ENCODE measurements at places on chromosomes 5 and 9.

GRCh38 chr5:144108131-144108530 is 62.3 kb downstream of the YIPF5 start:
- no peak for DNase-seq

GRCh38 chr5:112116371-112116770 is 302.7 kb downstream of the EPB41L4A start:
- no peak for DNase-seq

DNA sequence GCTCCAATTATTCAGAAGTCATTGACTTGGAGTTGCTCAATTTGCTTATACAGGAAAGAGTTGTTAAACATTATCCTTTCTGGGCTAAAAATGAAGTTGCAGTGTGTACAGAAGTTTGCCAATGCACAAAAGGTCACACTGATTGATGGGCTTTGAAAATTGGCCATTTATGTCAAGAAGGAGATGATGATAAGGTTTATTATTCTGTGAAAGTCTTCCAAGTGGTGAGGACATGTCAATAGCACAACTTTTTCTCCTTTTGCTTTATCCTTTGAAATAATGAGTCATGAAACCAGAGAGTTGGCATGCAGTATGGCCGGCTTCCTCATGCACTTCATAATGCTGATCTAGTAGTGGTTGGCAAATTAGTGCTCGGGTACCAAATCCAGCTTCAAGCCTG is 848.5 kb upstream of the WWC1 start:
- DNase-seq = no peak

- DNase-seq = no peak
Measured at GRCh38 chr5:64077589-64077988, 88.1 kb upstream of the RNF180 start.

DNA sequence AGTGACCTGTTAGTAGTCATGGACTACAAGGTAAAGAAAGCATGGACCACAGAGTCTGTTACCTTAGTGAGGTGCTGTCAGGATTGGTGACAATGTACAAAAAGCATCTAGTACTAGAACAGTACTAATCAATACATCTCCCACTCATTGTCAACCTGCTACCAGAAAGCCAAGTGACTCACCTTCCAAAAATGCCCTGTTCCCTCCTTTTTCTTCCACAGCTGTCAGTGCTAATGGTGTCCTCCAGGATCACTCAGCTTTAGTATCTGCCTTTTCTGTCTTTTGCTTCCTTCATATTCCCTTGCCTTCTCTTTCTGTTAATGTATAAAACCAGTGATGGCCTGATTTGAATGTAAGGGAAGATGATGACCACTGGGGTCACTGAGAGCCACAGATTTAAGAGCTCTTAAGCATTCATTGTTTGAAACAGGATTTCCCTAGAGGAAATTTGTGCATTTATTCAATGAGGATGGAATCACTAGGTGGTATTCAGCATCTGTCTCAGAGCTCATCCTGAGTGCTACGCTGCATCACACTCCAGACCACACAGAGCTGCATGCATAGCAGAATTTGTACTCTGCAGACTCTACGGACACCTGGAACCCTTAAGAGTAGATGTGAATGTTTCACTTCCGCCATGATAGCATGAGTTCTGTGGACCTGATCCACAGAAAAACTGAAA is 71.0 kb downstream of the SV2C start:
- DNase-seq = no peak

DNA sequence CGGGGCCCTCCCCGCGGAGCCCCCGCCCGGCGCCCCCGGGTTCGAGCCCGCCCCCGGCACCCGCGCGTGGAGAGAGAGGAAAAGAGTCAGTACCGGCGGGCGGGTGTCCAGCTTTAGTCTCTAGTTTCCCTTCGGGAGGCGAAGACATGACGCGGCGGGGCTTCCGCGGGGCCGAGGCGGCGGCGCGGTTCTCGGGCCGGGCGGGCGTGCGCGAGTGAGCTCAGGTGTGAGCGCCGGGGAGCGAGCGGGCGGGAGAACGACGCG is 181 bp downstream of the DAP start:
- DNase-seq = no peak

DNA sequence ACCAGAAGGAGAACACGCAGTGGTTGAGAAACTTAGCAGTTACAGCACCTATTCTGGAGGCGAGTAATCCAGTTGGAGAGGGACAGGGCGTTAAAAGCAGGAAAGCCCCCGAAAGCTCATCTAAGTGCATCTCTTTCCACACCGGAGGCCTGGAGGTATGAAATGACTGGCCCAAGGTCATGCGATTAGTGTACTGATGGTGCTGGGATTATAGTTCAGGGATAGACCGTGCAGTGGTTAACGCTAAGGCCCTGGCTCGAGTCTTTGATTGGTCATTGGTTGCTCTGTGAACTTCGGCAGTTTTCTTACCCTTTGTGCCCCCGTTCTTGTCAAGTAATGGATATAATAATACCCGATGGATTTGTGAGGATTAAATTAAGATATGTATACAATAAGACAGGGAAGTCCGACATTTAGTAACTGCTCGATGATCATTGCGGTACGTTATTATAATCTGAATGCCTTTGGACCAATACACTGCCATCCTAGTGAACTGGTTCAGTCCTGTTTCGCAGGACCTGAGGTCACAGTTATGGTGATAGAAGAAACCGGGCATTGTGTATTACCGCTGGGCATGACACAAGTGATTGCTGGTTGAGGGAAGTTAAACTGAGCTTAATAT is 960 bp downstream of the CANX start:
- DNase-seq = no peak

DNA sequence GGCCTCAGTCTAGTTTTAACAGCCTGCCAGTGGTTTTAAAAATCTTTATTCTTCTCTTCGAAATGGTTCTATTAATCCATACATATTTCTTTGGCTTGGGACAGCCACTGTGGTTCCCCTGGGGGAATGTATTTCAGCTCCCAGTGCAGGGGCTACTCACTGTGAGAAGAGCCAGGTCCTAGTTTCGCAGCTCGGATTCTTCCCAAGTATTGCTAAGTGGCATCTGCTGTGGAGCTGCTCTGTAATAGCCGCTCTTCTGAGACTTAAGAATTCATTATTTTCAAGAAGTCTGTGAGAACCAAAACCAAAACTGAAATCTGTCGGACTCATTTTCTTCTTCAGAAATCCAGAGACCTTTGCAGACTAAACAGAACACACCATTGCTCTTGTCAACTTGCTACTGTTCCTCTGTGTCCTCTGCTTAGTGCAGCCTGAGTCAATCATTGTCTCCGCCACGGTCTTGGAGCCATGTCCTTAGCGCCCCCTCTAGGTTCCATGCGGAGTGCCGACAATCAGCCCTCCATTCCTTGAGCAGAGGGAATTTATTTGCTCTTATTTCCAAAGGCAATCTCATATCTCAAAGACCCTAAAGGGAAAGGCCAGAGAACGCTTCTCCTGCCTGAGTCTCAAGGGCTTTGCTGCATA is 478.2 kb downstream of the SPATA31D1 start:
- DNase-seq = no peak

GRCh38 chr5:17304282-17304681 is 86.9 kb downstream of the BASP1 start:
- DNase-seq = no peak

DNA sequence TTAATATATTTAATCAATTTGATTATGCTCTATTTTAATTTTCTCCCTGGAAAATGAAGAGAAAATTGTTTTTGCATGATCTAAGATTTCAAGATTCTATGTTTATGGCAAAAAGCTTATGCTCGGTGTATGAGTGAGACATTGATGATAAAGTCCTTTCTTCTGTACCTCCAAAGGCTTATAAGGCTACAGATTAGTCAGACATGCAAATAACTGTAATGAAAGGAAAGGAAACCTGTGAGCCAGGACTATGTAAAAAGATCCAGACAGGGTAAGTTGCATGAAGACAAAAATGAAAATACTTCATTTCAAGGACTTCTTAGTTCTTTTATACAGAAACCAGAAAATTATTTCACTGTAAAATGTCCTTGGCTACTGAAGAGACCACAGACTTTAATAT is 52.2 kb upstream of the EDIL3 start:
- DNase-seq = no peak

DNA sequence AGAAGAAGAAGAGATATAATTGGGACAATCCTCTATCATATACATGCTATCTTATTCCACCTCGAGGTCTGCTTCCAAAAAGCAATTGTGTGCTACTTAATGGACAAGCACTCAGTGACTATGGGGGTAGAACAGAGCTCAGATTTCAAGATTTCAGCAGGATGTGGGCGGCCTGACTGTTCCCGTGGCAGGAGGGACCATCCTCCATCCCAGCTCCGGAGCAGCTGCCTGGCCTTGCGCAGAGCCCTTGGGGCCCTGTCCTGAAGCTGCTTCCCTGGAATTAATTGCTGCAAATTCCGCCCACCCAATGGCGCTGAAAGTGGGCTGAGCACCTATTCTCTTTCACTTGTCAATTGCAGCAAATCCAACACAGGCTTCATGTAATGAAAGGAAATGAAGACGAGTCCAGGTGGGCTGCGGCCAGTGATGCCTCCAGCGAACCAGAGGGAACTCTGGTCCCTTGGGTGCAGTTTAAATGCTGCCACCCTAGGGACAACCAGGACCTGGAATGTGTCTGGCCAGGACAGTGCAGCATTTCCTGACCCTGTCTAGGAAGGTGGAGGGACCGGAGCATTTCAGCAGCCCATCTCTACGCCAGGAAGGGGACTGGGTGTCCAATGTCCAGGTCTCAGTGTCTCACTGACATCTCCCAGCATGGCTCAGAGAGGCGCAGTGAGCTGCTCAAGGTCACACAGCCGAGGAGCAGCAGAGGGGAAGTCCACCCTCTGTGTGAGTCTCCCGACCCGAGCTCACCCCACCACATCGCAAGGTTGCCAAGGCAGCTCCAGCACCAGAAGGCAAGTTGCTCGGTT is 50.5 kb upstream of the FCN1 start:
- DNase-seq = peak; percentile 39

- DNase-seq = no peak
Measured at GRCh38 chr5:14414656-14415023, 167.0 kb upstream of the OTULINL start.

DNA sequence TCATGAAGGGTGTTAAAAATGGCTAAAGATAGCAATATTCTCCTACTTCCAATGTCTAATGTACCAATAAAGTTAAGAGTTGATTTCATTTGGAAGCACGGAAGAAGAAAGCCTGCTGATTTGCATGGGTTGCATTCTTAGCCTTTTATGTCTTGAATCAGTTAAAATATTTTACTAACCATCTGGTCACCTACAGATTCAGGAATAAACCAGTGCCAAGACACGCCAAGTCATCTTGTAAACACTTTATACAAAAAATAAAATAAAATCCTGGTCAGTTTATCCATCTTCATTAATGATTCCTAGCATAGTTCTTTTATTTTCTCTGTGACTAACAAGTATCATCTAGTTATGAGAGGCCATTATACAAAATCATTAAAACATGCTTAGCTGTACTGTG is 1031.6 kb upstream of the WWC1 start:
- no peak for DNase-seq

DNA sequence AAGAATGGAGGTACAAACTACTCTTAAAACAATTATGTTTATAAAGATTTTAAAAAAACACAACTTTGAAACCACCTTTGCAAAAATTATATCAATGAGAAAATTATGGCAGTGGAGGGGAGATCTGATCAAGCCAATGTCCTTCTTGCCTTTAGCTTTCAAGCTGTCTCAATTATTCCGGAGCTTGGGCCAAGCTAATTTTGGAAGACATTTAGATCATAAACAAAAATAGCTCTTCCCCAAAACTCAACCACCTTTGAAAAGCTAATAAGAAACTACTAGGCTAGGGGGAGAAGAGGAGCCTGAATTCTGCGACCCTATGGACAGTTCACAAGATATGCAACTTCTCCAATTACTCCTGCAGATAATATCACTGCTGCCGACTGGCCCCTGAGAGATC is 263.3 kb downstream of the ICE1 start:
- DNase-seq = no peak

GRCh38 chr9:136953771-136954269 is 1.7 kb downstream of the LCN12 start:
- no peak for DNase-seq

DNA sequence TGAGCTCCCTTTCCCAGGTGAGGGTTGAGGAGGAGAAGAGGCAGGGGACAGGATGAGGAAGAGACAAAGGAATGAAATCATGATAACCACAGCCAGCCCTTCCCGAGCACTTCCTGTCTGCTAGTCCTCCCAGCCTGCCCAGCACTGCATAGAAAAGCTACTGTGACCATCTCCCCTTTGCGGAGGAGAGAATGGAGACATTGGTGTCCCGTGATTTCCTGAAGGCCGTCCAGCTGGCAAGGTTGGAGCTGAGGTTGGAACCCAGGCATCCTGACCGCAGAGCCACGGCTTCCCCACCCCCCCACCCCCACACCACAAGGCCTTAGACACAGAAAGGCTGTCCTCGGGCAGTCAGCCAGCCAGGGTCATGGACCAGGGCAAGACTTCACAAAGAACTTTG is 131.1 kb upstream of the ICE1 start:
- DNase-seq = no peak

- DNase-seq = no peak
Measured at GRCh38 chr5:38422622-38423021, 133.8 kb downstream of the LIFR start.

DNA sequence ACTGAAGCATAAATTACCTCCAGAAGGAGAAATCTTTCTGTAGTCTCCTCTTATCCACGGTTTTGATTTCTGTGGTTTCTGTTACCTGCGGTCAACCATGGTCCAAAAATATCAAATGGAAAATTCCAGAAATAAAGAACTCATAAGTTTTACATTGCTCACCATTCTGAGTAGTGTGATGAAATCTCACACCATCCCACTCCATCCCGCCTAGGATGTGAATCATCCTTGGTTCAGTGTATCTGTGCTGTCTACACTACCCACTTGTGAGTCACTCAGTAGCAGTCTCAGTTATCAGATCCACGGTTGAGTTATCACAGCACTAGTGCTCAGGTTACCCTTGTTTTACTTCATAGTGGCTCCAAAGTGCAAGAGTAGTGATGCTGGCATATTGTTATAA is 371.2 kb downstream of the NFIB start:
- no peak for DNase-seq

DNA sequence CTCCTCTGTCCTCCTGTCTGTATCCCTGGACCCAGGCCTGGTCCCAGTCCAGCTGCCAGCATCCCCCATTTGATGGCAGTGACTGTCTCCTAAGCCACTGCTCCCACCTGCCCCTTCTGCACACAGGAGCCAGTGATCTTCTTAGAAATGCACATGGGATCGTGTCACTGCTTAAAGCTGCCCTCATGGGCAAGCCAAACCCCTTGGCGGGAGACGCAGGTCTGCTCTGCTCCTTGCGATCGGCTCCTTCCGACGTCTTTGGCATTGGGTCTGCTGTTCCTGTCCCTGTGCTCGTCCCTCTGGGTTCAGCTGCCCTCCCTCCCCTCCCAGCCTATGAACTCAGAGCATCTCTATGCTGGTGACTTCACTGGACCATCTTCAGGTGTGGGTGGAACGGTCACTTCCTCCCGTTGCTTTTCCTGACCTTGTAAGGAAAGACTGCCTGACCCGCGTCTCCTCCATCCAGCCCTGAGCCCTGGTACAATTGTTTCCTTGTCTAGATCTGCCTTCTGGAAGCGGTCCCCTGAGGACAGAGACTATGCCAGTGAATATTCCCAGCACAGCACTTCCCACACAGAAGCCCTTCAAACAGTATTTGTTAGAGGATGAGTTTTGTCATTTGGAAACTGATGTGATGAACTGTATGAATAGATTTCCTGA is 116.5 kb downstream of the ZNF354C start:
- no peak for DNase-seq

- no peak for DNase-seq
Measured at GRCh38 chr5:154164249-154164581, 26.3 kb upstream of the GALNT10 start.

- DNase-seq = no peak
Measured at GRCh38 chr9:119083673-119084072, 285.6 kb downstream of the BRINP1 start.
